Muscle of leg (tissue), 16 donors: ENCODE measurements at places on chromosomes 5 and 9.

GRCh38 chr9:108184941-108185340, 670.8 kb downstream of the ACTL7B start:
- no peaks in the 10 kb centered on the region for H3K36me3 ChIP-seq
- peaks cover 49% of the 10 kb centered on the region for H3K4me1 ChIP-seq
- H3K27me3 ChIP-seq: peaks cover 3% of the 10 kb centered on the region
- DNase-seq: peak; percentile 47

DNA sequence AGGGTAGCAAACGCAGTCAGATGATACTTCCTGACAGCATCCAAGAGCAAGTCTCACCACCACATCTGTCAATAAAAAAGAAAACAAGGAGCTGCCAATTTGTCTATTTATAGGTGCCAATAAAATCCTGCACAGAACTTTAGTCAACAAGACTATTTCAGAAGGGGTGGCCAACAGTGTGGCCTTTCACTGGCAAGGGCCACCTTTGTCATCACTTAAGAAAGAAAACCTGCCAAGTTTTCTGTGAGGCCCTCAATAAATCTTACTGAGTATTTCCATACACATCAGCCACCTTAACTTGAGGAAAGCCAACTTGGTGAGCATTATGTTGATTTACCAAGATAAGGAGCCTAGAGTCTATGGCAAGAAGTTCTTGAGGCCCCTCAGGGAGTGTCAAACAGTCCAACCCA, 312.3 kb downstream of the ENC1 start:
- no peaks in the 10 kb centered on the region for H3K36me3 ChIP-seq
- H3K27ac ChIP-seq: no peak overlapping the region
- H3K27me3 ChIP-seq: no peaks in the 10 kb centered on the region

- no peaks in the 10 kb centered on the region for H3K4me1 ChIP-seq
- peaks cover 2% of the 10 kb centered on the region for H3K36me3 ChIP-seq
- no peaks in the 10 kb centered on the region for H3K27me3 ChIP-seq
- no peak overlapping the region for H3K4me3 ChIP-seq
- H3K27ac ChIP-seq: no peak overlapping the region
These were observed 41.5 kb downstream of the TTLL11 start for GRCh38 chr9:122051351-122052321.

GRCh38 chr9:81607593-81608288, 81.6 kb downstream of the TLE1 start:
- H3K36me3 ChIP-seq: peaks cover 51% of the 10 kb centered on the region
- no peak for DNase-seq
- H3K27ac ChIP-seq: no peak overlapping the region
